AG09319 (cell line): ENCODE measurements at places on chromosomes 1 and 21.

GRCh38 chr1:107807855-107808254 is 157.1 kb downstream of the VAV3 start:
- DNase-seq, result no peak

DNA sequence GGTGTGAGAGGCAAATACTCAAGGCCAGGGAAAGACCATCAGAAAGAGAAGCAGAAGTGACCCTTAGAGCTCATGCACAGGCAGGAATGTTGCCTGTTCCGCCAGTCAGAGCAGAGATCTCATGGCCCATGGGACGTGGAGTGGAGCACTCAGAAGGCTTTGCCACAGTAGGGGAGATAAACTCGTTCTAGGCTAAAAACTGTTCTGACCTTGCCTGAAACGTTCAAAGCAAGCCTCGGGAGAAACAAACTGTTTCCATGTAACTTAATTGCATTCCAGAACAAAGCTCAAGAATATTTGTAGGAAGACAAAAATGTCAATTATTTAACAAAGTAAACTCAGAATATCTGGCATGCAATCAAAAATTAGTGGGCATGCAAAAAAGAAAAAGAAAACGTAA is 20.7 kb upstream of the SLC19A1 start:
- DNase-seq, result no peak

DNA sequence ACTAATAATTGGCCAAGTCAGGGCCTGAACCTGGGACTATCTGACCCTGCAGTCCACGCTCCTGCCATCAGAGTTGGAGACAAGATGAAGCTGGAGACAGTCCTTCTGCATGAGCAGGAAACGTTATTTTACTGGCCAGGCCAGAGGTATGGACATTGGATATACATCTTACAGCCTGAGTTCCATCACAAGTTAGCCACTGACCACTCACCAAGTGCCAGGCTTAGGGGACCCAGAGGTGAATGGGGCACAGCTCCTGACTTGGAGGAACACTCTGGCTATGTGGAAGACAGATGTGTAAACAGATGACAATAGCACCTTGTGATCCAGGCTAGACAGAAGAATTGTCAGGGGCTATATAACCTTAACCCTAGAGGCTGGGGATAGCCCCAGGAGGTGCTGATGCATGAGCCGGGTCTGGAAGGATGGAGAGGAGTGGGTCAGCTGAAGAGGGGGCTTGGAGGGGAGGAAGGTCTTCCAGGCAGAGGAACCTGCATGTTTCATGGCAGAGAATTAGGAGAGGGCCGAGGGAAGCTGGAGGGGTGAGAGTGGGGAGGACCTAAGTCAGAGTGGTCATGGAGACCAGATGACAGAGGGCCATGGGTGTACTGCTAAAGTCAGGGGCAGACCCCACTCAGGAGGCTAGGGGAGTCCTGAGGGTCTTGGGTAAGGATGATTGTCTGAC is 52.5 kb upstream of the DMRTB1 start:
- no peak for DNase-seq

- DNase-seq, result no peak
These were observed 71.1 kb downstream of the EPB41 start for GRCh38 chr1:28985427-28985826.

- no peak for DNase-seq
These were observed 81.4 kb downstream of the KCND3 start for GRCh38 chr1:111908011-111908621.

DNA sequence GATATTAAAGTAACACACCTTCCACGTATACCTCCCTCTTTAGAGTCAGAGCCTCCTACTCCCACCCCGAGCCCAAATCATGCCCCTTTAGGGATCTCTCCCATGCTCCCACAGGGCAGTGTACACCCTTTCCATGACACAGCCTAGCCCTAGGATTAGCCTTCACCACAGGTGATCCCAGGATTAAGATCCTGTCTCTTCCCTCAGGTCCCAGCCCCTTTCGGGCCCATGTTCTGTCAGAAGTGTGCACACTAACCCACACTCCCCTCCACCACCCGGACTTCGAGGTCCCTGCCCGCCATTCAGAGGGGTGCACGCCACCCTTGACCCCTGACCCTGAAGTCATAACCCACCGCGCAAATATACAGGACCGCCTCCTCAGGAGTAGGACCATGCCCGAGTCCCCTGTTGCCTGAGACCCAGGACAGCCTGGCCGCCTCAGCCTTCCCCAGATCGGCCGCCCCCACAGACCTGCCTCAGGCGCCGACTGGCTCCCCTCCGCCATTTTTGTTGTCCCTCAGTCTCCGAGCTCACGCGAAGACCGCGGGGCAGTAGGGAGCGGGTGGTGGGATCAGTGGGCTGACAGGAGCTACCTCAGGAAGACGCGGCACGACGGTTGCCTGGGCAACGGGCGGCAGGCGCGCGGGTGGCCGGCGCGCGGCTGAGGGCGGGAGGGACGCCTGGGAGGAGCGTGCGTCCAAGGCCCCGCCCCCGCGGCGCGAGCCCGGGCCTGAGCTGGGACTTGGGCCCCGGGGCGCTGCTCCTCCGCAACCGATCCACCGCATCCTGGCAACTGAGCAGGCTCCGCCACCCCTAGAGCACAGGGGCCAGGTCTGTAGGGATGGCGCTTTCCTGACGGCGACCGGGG is at the start of gene AGBL4:
Gene AGBL4 (minus strand): TSS at position 663 of the 868 bp plus-strand sequence.
- no peak for DNase-seq
